Activated CD4-positive, alpha-beta T cell treated with anti-CD3 and anti-CD28 coated beads, Interleukin-2, Interleukin-4, amounts not matched to agents 100 ng/mL and 50 ng/mL, durations not matched to agents 16 hours and 8 hours (primary cell): ENCODE measurements at places on chromosomes 2 and 18.

DNA sequence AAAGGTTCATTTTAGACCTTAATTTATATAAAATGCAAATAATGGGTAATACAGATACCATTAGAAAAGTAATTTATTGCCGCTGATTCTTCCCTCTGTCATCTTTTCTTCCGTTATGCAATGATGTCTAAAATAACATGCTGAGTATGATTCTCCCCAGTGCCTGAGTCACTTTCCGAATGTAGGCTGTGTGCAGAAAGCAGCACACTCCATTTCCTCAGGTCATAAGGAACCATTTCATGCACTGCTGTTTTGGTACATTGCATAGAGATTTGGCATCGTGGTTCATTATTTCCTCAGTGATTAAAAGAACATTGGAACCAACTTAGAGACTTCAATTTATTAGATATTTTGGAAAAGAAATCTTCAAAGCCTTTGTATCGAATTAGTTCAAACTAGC is 173.5 kb downstream of the CDH2 start:
- DNase-seq, result no peak

- no peak for DNase-seq
Observed at GRCh38 chr2:237919593-237919992, 47.2 kb upstream of the UBE2F start.

DNA sequence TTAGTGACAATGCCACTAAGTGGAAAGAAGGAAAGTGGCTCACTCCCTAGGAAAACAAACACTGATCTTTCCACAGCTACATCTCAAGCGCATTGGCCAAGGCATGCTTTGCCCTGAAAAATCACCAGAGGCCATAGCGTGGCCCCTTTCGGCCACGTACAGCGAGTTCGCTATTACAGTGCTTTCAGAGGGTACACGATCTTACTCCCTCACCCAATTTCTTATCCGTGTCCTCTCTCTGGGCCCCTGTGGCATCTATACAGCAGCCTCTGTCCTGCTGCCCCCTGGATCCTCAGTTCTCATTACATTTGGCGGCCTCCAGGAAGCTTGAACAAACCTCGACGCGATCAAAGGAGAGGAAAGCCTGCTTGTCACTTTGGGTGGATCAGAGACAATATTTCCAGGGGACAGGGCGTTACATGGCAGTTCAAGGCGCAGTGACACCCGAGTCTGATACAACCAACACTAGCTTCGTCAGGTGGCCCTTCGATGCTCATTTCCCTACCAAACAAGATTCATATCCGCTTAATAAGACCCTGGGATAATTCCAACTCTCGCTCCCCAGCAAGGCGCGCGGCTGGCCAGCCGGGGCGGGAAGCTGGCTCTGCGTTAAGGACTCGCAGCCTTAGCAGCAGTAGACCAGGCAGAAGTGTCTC is 941 bp downstream of the SKOR2 start:
- DNase-seq, result no peak

- DNase-seq, result no peak
Observed at GRCh38 chr18:24219561-24220317, 80.9 kb downstream of the CABYR start.

- no peak for DNase-seq
Observed at GRCh38 chr2:70657246-70657645, 103.6 kb upstream of the TGFA start.

GRCh38 chr18:62621546-62621945 is 93.8 kb upstream of the PHLPP1 start:
- no peak for DNase-seq
